ENCODE measurements at places on chromosomes 2 and 18.

DNA sequence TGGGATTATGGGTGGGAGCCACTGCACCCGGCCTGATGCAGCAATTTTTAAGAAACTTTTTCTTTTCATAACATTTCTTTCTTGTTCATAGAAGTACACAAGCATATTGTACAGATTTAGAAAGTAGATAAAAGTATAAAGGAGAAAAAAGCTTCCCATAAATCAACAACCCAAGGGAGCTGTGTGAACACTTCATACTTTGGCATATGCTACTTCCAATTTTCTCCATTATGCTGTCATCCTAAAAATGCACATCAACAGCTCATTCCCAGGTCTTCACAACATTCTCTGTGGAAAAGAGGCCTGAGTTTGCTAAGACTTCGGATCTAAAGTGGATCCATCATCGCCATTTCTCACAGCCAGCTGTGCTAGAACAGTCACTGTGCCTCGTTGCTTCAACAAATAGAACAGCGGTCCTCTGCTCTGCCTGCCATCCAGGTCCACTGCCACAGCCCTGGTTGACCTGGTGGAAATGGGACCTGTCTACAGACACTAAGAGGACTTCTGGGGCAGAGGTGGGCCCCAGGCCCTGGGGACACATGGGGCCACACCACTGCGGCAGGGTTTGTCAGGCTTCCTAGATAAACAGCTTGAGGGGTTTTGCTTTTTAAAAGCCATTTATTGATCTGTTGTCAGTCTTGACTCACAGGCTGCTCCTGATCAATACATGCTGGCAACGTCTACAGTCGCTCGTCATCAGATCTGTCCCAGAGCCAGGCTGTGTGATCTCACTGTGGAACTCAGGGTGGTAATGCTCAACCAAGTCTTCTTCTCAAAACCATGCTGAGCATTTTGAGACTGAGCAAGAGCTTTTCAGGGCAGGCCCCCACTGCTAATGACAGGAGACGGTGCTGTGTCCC, 72.7 kb upstream of the MGAT4A start:
- no peak for DNase-seq

DNA sequence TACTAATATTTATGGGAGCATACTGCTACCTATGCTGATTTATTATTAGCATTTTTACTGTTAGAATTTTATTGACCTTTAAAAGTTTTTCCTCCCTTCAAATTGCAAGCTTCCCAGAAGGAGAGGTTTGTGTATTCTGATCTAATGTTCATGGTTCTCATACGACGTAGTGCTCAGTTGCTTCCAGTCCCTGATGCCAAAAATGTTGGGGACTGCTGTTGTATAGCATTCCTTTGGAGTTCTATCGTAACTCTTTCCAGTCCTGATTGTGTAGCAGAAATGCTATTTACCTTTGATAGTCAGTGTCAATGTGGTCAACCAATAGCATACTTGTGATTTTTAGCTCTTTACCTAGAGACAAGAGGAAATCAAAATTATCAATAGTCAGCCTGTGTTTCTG, 69.5 kb upstream of the ZSWIM2 start:
- no peak for DNase-seq

GRCh38 chr2:44233450-44234128, 41.7 kb upstream of the SLC3A1 start:
- no peak for DNase-seq

DNA sequence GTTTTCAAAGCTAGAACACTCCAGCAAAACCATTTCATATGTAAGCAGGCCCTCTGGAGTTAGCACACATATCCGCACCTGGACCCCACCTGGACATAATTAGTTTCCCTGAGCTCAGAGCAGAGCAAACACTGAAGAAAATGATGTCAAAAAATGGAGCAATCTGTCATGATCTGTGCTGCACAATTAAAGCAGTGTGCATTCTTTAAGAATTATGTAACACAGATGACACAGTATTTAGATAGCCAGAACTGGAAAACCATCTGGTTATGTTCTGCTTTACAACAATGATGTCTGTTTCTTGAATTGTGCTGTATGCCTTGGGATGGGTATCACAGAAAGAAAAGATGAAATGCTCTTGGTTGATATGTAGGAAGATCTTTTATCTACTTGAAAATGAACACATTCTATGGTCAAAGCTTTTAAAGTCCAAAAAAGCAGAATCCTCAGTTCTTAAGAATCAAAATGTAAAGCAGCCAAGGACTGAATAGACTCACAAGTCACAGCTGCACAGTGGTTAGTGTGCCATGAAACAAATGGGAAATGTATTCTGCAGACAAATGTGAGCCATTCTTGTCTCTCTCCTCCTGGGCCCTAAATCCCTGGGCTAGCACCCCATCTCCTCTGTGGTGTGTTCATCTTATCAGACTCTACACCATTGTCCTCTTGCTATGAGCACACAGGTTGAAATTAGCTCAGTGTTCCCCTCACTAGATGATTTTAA, 36.8 kb downstream of the HRH4 start:
- DNase-seq, result no peak
